NCI-H446 treated with DMSO at 0.1 percent for 48 hours (cell line): ENCODE measurements at places on chromosomes 6 and 20.

DNA sequence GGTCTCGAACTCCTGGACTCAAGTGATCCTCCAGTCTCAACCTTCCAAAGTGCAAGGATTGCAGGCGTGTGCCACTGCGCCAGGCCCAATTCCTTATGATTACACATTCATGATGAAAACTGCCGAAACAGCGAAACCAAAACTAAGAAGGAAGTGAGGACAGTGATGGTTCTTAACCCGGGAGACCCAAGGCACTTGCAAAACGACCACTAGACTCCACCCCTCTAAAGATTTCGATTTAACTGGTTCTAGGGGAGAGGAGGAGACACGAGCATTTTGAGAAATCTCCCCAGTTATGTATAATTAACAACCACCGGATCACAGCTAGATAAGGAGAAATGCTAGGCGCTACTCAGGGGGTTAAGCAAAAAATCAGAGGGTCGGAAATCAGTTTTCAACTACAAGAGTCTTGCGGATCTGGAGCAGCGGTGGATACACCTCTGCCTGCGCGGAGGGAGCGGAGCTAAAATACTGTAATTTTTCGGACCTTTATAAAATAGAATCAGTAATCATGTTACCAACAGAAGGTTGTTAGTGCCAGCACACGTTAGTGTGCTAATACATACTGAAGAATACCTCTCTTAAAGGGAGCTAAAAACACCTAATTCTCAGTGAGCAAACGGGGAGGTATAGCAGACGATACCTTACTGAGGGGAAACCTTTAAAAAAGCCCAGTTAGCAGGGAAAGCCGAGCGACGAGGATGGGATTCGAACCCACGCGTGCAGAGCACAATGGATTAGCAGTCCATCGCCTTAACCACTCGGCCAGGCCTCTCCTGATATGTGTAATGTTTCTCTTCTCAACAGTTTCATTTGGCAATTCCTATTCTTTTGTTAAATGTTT, 60.0 kb upstream of the BTN3A2 start:
- no peak for DNase-seq

DNA sequence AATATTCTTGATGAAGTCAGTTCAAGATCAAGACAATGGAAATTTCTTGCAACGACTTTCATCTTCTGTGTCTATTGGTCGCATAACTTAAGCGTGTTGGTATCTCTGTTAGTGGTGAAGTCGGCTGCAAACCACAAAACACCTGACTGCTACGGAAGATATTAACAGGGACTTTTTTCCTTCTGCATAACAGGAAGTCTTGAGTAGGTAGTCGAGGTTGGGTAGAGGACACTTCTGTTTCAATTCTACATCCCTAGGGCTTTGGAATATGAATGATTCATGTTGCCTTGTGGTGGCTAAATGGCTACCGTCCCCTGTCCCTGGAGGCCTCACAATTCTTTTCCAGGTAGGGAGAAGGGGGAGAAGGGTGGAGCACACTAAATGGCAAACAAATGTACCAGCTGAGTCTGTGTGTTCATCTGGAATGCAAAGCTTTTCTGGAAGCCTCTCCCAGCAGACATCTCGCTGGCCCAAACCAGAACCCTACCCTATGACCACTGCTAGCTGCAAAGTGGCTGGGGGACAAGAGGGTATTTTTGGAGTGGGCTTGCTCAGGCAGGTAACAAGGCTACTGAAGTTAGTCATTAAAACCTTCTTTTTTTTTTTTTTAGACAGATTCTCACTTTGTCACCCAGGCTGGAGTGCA, 34.6 kb upstream of the NKX2-2 start:
- no peak for DNase-seq

DNA sequence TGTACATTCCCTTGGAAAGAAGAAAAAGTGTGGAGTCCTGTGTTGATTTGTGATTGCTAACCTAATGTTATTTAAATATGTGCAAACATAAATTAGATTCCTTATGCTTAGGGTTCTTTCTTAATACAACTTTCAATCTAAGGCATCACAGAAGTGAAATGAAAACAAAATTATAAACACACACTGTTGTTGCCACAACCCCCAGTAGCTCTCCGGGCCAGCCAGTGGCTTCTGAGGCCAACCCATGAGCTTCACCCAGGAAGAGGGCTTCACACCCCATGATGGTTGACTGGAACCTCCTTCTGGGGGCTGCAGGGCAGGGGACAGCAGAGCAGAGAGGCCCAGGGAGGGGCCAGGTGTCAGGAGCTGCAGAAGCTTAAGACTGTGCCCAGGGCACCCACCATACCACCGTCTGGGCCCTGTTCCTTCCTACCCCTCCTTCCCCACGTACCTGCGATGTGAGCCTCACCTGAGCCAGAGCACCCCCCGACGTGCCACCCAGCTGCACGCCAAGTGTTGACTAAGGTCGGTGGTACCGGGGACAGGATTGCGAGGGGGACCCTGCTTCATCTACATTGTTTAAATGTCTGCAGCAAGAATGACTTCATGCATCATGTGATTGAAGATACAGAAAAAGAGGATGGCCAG, 110.5 kb downstream of the FAM120B start:
- no peak for DNase-seq

- no peak for DNase-seq
Observed at GRCh38 chr20:17708675-17709360, 9.1 kb downstream of the BANF2 start.

DNA sequence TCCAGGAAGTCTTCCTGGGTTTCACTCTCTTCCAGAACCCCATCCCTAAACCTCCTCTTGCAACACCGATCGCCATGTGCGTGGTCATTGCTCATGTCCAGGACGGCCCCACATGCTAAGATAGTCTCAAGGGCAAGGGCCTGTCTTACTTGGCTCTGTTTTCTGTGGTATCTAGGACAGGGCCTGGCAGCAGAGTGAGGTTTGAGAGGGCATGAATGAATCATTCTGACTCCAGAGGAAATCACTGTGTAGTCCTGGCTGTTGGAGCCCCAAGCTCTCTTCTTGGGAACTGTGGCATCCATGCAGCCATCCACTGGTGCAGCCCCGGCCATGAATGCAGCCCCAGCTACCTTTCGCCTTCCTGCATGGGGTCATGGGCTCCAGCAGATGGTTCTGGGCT, 12.4 kb downstream of the SIRPA start:
- no peak for DNase-seq

- no peak for DNase-seq
Observed at GRCh38 chr6:84512391-84512790, 252.0 kb downstream of the TBX18 start.

DNA sequence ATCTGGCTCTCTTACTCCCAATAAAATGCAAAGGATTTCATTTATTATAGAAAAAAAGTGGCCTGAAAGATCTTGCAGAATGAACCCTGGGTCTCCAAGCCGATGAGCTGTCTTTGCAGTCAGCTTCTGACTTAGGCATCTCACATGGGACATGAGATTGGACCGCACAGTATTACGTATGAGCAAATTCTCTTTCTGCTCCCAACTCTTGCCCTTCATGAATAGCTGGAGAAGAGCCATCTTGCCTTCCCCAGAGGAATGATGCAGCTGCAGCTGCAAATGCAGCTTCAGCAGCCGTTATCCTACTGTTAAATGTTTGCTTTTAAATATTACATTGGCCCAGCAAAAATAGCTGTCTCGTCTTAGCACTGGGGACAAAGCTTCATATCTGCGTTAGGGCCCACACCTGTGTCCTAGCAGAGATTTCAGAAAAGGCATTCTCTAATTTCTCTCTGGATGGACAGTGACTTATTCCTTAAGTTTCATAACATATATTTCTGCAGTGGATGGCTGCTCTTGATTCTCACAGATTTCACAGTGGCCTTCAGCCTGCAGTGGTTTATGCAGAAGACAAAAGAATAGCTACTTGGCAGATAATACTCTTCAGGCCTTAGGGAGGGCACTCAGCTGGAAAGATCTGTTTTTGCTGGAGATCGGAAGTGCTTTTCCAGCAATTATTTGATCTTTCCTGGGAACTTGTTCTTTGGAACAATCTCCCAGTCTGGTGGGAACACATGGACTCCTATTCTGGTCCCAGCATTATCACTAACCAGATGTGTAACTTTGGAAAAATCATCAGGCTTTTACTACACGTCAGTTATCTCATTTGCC, 129.2 kb downstream of the FYN start:
- no peak for DNase-seq

DNA sequence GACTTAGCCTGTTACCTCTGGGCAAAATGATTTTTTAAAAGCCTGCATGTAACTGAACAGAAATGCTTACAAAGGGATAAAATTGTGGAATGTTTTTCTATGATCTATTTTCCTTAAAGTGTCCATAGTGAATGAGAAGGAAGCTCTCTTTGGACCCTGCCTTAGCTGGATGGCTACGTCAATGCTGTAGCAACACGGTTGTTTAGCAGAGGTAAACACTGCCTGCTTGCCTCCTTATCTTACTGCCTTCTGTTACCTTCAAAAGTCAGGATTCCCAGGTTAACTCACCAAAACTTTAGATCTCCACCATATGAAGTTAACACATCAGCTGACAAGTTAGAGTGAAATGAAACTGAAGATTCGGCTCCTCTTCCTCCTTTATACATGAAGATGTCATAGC, 402.6 kb downstream of the SAMD5 start:
- no peak for DNase-seq

DNA sequence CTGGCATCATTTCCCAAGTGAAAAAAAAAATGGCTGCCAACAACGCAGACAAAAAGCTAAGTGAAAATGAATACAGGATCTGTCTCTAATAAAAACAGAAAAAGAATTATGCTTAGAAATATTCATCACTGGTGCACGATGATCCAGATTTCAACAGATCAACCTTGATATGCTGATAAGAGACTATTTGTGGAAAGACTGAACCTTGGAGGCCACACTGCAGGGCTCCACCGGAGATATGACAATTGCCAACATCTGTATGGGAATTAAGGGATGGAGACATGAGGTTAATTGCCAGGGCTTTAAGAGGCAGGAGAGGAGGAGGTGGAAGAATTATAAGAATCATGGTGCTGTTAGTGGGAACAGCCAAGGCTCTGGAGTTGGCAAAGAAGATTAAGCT, 48.3 kb downstream of the PFDN4 start:
- DNase-seq = no peak

DNA sequence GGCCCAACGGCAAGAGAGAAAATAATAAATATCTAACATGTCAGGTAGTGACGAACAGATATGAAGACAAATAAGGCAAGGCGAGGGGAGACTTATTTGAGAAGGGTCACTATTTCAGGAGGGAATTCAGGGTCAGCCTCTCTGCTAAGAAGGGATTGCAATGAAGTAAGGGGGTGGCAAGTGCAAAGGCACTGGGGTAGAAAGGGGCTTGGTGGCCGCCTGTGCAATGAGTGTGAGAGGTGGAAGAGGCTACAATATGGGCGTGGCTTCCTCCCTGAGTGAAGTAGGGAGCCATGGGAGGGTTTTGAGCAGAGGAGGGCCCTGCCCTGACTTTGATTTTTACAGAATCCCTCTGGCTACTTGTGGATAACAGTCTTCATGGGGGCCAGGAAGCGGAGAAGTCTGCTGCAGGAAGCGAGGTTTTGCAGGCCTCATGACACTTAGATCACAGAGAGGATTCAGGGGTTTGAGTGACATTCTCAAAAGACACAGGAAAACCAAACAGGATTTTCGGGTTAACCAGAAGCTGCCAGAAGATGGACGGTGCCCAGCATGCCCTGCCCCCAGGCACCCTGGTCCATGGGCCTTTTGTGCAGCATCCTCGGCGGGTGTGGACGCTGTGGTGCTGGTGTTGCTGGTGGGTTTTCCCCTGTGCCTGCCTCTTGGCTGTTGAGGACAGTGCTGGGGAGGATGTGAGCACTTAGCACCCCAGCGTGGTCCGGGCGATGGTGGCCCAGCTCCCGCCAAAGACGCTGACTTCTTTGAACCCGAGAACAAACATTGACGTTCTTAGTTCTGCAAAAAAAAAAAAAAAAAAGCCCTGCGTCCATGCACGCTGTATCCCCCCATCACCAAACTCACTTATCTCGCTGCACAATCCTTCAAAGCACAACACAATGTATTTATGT, 124.2 kb upstream of the PTPN1 start:
- no peak for DNase-seq

DNA sequence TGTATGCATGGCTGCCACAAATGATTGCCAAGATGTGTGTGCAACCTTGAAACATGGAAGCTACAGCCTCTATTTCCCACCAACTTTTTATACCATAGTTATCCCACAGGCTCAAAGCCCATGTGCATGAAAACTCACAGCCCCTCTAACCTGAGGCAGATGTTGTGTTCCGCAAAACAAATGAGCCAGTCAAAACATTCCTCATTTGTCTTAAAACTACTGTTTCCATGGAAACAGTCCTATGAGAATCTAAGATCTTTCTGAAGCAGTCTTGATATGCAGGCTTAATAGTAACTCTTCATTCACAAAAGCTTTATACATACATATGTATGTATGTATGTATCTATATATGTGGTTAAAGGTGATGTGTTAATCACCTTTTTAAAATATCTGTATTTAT, 31.2 kb upstream of the MANEA start:
- DNase-seq = no peak

GRCh38 chr20:50995506-50995905, 27.4 kb downstream of the KCNG1 start:
- DNase-seq = no peak

DNA sequence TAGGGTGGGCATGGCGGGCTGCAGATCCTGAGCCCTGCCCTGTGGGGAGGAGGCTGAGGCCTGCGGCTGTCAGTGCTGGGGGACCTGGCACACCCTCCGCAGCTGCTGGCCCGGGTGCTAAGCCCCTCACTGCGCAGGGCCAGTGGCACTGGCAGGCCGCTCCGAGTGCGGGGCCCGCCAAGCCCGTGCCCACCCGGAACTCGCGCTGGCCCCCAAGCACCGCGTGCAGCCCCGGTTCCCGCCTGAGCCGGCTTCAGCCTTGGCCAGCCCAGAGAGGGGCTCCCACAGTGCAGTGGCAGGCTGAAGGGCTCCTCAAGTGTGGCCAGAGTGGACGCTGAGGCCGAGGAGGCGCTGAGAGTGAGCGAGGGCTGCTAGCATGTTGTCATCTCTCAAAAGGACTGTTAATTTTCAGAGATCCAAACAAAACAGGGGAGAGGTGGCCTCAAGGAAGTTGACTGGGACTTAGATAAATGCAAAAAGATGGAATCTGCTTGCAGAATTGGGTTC, 74.5 kb upstream of the RBM24 start:
- DNase-seq = no peak

- DNase-seq = no peak
Observed at GRCh38 chr6:54282186-54282585, 26.1 kb upstream of the TINAG start.

DNA sequence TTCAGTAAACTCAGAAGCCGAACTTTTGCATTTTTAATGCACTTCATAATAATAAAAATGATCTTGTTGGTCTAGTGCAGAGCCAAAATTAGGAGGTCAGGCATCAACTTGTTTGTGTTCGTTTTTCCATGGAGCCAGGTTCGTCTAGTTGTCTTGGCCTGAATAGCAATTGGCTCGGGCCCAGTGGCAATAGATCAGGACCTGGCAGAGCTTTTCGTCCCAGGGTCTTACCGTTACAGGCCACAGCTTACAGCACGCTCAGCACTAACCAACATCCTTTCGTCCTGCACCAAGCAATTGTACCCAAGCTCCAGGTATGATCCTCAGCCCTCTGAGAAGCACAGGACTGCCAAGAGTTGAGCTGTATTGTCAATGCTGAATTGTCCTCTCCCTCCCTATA, 240.5 kb upstream of the PLN start:
- DNase-seq = peak; percentile 27
